Fibroblast of lung (primary cell): ENCODE measurements at places on chromosomes 1 and 21. TPM values are rescaled to one million over a fixed set of nuclear protein-coding genes. Genes with fewer than 3 reads are reported as not detected.
A peak's percentile ranks its signal among the peaks of the same experiment; 100 is the strongest.

DNA sequence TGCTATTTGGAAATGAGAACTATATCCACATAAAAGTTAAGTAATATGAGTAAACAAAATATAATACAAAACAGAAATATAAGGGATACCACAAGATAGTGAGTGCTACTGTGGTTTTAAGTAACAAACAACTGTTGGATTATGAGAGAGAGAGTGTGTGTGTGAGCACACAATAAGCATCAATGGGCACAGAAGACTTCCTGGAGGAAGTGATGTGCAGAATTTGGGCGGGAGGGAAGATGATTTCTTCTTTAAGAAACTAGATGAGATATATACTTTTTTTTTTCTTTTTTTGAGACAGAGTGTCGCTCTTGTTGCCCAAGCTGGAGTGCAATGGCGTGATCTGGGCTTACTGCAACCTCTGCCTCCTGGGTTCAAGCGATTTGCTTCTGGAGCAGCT is 7.9 kb upstream of the IER5 start:
- DNase-seq: no peak
- no peak overlapping the region for H3K27ac ChIP-seq
- H3K27me3 ChIP-seq: no peaks in the 10 kb centered on the region
- no peak overlapping the region for H3K4me3 ChIP-seq
- peaks cover 6% of the 10 kb centered on the region for H3K4me1 ChIP-seq

- H3K36me3 ChIP-seq: no peaks in the 10 kb centered on the region
- no peaks in the 10 kb centered on the region for H3K27me3 ChIP-seq
- H3K27ac ChIP-seq: no peak overlapping the region
Measured at GRCh38 chr1:199706826-199707606, 320.5 kb upstream of the NR5A2 start.

DNA sequence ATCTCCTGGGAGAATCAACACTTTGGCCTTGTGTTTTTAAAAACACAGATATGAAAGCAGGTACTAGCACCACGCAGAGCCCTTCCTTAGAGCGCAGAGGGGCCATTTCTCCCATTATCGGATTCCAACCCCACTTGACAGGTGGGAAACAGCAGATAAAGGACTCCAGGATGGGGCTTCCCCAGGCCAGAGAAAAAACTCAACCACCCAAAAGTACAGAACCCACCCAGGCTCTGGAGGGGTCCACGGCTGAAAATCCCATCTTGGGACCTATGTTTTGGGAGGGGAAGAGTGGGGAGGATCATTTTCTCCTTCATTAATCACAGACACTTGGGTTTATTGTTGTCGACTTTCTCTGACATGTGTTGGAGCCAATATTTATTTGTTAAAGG is 27.1 kb upstream of the COL18A1 start:
- no peak for DNase-seq
- H3K36me3 ChIP-seq: no peaks in the 10 kb centered on the region
- H3K27ac ChIP-seq: no peak overlapping the region
- H3K4me1 ChIP-seq: peaks cover 2% of the 10 kb centered on the region
- H3K27me3 ChIP-seq: no peaks in the 10 kb centered on the region

The F13B gene
- total RNA-seq: not detected in 2 replicates

The RAB25 gene
- not detected in 2 replicates for total RNA-seq

GRCh38 chr1:197776351-197777105 is 1.2 kb upstream of the DENND1B start:
- H3K27me3 ChIP-seq: no peaks in the 10 kb centered on the region
- DNase-seq: peak; percentile 64
- H3K27ac ChIP-seq: peak overlapping the region; percentile 6
- H3K4me3 ChIP-seq: no peak overlapping the region

GRCh38 chr21:14438211-14438610 is 55.3 kb upstream of the HSPA13 start:
- H3K4me3 ChIP-seq: no peak overlapping the region
- no peaks in the 10 kb centered on the region for H3K27me3 ChIP-seq
- H3K27ac ChIP-seq: no peak overlapping the region
- DNase-seq: no peak

GRCh38 chr1:28601696-28602095 is 9.6 kb downstream of the RAB42 start:
- peak overlapping the region; percentile 24 for H3K27ac ChIP-seq
- peaks cover 7% of the 10 kb centered on the region for H3K4me1 ChIP-seq
- H3K27me3 ChIP-seq: no peaks in the 10 kb centered on the region
- no peak overlapping the region for H3K4me3 ChIP-seq
- DNase-seq: peak; percentile 93

- DNase-seq: no peak
- H3K36me3 ChIP-seq: no peaks in the 10 kb centered on the region
- no peak overlapping the region for H3K27ac ChIP-seq
- peaks cover 8% of the 10 kb centered on the region for H3K4me1 ChIP-seq
- no peaks in the 10 kb centered on the region for H3K27me3 ChIP-seq
- H3K4me3 ChIP-seq: no peak overlapping the region
Measured at GRCh38 chr1:205249651-205250050, 21.9 kb downstream of the TMCC2 start.

DNA sequence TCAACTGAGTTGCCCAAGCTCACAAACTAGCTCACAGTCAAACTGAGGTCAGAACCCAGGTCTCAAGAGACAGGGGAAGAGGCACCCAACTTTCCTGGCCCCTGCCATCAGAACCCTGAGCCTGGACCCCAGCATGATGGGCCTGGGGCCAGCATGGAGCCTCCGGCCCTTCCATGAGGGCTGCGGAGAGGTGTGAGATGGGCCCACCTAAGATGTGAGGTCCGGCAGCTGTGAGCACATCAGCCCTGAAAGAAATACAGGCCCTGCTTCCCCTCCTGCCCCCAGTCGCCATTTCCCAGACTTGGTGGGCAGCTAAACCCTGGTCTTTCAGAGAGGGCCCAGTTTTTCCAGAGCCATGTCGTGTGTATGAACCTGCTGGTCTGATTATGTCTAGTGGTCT is 30.6 kb downstream of the QSOX1 start:
- H3K27me3 ChIP-seq: no peaks in the 10 kb centered on the region
- H3K27ac ChIP-seq: no peak overlapping the region
- no peaks in the 10 kb centered on the region for H3K4me1 ChIP-seq

The ECM1 gene
- total RNA-seq: 7.7 and 25.1 TPM in 2 replicates

DNA sequence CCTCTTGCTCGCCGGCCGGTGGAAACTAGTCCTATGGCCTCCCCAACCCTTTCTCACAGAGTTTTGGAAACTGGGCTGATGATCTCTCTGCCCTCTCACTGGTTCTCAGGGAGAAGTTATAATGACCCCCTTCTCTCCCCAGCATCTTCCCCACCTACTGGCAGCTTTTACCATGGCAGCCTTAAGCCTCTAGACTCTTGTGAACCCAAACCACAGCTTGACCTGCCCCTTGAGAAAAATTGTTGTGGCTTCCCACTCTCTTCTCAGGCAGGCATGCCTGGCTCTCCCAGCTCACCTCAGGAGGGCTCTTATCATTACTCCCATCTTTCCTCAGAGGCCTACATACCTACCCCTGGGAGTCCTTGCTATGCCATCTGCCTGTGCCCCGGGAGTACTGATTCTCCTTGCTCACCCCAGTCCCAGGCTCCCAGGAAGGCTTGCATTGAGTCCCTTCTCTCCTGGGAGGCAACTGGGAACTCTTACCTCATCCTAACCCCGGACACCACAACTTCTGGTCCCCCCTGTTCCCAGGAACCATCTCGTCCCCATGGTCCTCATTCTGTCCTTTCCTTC is 1.6 kb downstream of the NSUN4 start:
- peaks cover 7% of the 10 kb centered on the region for H3K36me3 ChIP-seq
- peaks cover 6% of the 10 kb centered on the region for H3K4me1 ChIP-seq
- H3K4me3 ChIP-seq: peak overlapping the region; percentile 83

DNA sequence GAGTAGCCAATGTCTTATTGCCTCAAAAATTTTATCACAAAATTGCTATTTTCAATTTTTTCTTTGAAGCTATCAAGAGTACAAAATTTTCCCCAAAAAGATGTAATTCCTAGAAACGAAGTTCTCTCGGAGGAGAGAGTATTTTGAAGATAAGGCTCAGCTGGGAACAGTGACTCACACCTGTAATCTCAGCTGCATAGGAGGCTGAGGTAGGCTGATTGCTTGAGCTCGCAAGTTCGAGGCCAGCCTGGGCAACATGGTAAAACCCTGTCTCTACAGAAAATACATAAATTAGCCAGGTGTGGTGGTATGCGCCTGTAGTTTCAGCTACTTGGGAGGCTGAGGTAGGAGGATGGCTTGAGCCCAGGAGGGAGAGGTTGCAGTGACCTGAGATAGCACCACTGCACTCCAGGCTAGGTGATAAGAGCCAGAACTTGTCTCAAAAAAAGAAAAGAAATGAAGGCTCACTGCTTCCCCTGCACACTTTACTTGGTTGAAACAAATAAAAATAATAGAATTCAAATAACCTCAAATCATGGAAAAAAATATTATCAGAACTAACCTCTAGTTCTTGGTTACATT is 22.2 kb downstream of the TUT4 start:
- no peaks in the 10 kb centered on the region for H3K36me3 ChIP-seq
- H3K4me3 ChIP-seq: no peak overlapping the region
- no peak for DNase-seq
- H3K27me3 ChIP-seq: no peaks in the 10 kb centered on the region
- no peaks in the 10 kb centered on the region for H3K4me1 ChIP-seq

DNA sequence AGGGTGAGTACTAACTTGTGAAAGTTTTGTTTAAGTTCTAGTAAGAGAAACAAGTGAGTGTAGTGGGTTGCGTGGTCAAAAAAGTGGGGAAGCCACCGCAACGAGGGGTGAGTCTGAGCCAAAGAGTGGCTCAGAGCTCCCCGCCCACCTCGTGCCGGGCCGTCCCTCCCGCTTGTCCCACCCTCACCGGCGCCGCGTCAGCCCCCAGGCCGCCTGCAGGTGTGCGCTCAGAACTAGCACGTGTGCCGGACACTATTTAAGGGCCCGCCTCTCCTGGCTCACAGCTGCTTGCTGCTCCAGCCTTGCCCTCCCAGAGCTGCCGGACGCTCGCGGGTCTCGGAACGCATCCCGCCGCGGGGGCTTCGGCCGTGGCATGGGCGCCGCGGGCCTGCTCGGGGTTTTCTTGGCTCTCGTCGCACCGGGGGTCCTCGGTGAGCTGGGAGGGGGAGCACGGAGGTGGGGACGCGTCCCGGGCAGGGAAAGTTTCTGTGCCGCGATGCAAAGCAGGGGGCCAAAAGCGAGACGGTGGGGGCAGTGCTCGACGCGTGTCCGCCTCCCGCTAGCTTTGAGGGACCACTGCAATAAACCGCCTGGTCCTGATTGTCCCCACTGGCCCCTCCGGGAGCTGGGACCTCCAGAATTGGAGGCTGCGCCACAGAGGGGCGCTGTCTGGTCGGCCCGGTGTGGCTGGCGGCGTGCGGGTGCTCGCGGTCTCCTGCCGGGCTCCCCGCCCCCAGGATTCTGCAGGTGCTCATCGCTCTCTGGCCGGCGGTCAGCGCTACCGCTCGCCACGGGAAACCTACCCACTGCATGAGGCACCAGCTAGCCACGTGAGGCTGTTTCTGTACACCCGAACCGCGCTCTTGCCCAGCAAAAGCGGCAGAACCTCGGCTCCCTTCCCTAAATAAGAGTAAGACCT is at the start of gene CR2:
Gene CR2 (plus strand): TSS at position 283 of the 919 bp plus-strand sequence. CDS start 91 bp downstream, at position 374.
- no peaks in the 10 kb centered on the region for H3K4me1 ChIP-seq
- peak within 1 kb of the TSS; percentile 25 for H3K4me3 ChIP-seq
- no peaks in the 10 kb centered on the region for H3K36me3 ChIP-seq
- no peak within 1 kb of the TSS for H3K27ac ChIP-seq

DNA sequence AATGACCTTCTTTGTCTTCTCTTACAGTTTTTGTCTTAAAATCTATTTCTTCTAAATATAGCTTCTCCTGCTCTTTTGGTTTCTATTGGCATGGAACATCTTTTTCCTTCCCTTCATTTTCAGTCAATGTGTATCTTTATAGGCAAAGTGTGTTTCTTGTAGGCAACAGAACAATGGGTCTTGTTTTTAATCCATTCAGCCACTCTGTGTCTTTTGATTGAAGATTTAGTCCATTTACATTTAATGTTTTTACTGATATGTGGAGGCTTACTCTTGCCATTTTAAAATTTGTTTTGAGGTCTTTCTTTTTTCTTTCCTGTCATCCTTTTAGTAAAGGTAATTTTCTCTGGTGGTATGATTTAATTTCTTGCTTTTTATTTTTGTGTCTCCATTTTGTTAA is 271.2 kb upstream of the ZP4 start:
- no peaks in the 10 kb centered on the region for H3K4me1 ChIP-seq
- no peak overlapping the region for H3K27ac ChIP-seq
- no peak overlapping the region for H3K4me3 ChIP-seq
- no peaks in the 10 kb centered on the region for H3K27me3 ChIP-seq
- H3K36me3 ChIP-seq: no peaks in the 10 kb centered on the region
- DNase-seq: no peak

DNA sequence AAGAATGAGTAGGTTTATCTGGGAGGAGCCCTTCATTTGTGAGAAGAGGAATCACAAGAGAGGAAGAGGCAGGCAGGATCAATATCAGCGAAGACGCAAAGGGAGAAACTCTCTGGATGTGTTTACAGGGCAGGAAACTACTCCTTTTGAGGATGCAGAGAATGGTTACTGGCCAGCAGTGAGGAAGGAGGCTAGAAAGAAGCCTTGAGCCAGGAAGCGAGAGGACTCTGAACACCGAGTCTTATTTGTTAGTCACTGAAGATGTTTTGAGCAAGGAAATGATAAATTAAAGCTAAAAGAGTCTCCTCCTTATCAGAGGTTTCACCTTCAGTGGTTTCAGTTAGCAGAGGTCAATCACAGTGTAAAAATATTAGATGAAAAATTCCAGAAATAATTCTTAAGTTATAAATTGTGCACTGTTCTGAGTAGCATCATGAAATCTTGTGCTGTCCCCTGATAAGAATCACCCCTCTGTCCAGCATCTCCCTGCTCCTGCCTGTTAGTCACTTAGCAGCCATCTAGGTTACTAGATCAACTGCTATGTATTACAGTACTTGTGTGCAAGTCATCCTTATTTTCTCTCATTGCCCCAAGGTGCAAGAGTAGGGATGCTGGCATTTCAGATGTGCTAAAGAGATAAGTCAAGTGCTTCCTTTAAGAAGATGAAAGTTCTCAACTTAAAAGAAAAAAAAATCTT is 43.5 kb downstream of the WLS start:
- H3K4me3 ChIP-seq: no peak overlapping the region
- peak overlapping the region; percentile 71 for H3K27ac ChIP-seq
- H3K27me3 ChIP-seq: no peaks in the 10 kb centered on the region
- DNase-seq: no peak
- H3K36me3 ChIP-seq: peaks cover 5% of the 10 kb centered on the region
- H3K4me1 ChIP-seq: peaks cover 7% of the 10 kb centered on the region

- H3K27ac ChIP-seq: no peak overlapping the region
- no peaks in the 10 kb centered on the region for H3K4me1 ChIP-seq
- H3K36me3 ChIP-seq: no peaks in the 10 kb centered on the region
Measured at GRCh38 chr1:50308878-50309277, 114.4 kb downstream of the DMRTA2 start.

DNA sequence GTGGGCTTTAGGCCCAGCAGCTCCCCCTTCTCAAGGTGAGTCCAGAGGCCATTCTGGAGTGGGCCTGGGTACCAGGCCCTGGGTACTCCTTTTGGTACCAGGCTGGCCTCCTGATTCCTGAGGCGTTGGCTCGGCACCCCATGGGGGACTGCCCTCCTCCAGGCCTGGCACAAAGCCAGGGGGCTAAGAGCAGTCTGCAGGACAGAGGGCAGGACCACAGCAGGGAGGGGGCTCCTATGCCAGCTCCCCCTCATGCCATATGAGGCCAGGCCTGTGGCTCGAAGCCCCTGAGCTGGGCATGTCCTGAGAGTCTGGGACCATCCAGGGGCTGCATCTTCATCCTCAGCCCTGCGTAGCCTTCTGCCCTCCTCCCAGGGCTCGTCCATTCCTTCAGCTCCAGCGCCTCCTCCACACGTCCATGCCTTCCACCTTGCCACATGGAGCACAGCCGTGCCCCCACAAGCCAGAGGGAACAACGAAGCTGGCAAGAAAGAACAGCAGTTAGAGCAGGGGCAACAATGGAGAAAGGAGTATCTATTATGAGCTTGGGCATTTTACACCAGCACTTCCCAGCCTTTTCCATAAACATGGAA is 3.2 kb downstream of the PHLDA3 start:
- DNase-seq: no peak
- peak overlapping the region; percentile 95 for H3K4me3 ChIP-seq
- peaks cover 19% of the 10 kb centered on the region for H3K36me3 ChIP-seq
- no peaks in the 10 kb centered on the region for H3K27me3 ChIP-seq
